HEK293T (cell line): ENCODE measurements at places on chromosomes 7 and 10.
A peak's percentile ranks its signal among the peaks of the same experiment; 100 is the strongest.

DNA sequence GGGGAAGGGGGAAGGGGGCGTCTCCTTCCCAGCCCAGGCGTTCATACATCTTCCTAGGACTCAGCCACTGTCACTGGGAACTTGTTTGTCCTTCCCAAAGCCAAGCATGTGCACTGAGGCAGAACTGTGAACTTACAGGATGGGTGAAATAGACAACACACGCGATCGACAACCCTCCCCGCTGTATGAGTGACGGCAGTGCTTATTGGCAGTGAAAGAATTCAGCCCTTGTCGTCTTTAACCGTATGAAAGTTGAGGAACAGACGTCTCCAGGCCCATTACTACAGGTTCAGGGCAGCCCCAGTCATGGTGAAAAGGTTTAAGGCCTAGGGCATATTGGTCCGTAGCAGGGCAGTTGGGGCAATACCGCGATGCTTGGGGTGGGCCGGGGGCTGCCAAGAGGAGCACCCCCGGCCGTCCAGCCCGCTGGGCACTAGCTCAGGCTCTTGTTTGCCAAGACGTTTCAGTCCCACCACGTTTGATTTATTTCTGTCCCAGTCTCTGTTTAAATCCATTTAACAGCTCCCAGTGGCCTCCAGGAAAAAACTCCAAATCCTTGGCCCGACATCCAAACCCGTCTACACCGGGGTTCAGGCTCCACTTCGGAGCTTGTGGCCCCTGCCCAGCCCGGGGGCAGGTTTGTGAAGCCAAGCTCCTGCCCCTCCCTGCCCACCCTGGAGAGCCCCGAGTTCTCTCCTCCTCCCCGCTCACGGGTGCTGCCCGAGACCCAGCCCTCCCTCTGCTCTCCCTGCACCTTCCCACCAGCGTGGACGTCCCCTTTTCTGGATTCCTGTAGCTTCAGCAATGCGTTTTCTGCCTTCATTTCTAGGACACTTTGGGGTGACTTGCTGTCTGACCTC, 159.8 kb downstream of the DNAJB6 start:
- no peak for DNase-seq

- DNase-seq: no peak
Observed at GRCh38 chr10:84523526-84523925, 195.1 kb downstream of the CCSER2 start.

- DNase-seq: no peak
Observed at GRCh38 chr7:73560109-73560835, 2.8 kb upstream of the BCL7B start.

GRCh38 chr7:105098863-105099515, 85.0 kb downstream of the KMT2E start:
- DNase-seq: no peak

GRCh38 chr7:26101361-26102151, 50.4 kb upstream of the NFE2L3 start:
- no peak for DNase-seq

DNA sequence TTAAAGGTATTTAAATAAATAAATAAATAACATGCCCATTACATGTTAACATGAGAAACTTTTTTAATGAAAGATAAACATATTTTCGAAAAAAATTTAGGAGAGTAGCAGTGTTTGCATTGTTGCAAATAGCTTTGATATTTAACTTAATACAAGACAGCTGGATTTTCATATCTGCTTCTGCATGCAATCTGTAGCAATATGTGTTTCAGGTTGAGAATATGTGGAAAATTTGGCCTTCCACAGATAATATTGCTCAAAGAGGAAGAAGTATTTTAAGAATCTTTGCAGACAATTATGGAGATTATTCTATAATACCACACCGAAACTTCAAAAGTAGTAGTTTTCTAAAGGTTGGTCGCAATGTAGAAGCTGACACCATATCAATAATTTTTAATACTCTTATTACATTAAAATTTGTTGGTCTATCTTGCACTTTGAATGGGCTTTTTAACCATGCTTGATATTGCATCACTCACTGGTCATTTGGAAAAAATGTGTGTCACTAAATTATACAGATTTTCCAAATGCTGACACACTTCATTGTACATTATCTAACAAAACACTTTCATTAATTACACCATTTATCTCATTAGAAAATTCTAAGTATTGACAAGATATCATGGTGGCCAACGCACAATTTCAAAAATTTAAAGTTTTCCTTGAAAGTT, 229.8 kb upstream of the HDAC9 start:
- DNase-seq: no peak

DNA sequence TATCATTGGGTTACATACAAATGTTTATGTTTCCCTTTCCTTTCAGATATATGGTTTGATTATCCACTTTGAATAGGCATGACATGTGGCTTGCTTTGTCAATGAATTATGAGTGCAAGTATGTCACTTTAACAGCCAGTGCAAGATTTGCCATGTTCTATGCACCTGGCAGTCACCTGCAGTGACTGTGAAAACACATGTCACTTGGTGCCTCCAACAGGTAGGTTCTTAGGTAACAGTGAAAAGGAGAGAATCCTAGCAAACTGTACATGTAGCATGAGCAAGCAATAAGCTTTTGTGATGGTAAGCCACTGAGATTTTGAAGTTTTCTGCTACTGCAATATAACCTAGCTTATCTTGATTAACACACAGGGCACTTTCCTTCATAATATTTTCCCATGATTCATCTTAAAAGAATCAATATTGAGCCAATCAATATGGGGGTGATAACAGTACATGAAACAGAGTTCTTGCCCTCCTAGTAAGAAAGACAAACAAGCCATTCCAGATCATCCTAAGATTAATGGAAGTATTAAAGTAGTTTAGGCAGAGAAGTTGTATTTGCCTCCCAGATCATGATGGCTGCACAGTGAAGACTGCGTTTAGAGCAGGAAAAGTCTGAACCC, 7.9 kb upstream of the RALA start:
- no peak for DNase-seq

DNA sequence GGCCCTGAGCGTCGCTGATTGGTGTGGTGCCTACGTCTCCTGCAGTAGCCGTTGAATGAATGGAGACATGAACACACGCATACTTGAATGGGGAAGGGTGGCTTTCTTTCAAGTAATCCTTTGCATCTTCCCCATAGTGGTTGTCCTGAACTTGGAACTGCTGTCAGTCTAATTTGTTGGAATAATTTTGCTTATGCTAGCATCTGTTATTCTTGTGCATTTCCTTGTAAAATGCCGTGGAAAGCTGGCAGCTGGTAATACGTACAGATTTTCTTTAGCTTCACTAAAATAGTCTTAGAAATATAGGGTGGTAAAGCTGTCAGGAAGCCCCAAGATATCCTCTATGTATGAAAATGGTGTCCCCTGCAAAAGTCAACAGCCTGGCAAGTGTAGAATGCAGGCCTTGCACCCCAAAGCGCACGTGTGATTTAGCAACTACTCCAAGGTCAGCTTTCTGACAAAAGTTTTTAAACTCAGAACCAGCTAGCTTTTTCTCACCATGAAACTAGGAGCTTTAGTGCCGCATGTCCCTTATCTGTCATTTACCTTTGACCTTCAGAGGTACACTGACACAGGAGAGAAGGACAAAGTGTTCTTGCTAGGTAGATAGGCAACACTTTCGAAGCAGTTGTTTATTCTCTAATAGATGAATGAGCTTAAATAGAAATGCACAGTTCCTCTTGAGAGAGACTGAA, 70.8 kb downstream of the RBM33 start:
- no peak for DNase-seq

- DNase-seq: peak; percentile 79
Observed at GRCh38 chr7:26398427-26398755, 106.7 kb downstream of the SNX10 start.

DNA sequence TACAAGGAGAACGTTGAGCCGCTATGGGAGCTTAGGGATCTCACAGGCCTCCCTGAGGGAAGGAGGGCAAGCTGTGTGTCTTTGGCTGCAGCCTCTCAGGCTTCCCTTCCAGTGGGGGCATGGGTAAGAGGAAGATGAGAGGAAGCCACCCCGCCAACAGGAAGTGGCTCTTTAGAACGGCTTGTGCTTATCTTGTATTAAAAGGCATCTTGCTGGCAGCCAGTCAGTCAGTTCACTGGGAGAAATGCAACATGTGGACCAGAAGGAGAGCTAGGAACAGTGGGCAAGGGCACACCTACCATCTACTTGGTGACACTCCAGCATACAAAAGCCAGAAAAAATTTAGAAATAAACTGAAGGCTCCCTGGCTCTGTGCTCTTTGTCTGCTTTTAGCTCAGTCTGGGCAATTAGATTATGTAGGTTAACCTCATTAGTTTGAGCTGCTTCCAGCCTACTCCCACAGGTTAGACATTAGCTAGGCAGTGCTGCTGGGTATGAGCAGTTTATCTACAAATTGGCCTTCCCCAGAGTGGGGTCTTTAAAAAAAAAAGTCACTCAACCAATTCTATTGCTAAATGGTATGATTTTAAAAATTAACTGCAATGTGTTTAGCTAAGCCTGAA, 595.9 kb downstream of the KCNMA1 start:
- no peak for DNase-seq

DNA sequence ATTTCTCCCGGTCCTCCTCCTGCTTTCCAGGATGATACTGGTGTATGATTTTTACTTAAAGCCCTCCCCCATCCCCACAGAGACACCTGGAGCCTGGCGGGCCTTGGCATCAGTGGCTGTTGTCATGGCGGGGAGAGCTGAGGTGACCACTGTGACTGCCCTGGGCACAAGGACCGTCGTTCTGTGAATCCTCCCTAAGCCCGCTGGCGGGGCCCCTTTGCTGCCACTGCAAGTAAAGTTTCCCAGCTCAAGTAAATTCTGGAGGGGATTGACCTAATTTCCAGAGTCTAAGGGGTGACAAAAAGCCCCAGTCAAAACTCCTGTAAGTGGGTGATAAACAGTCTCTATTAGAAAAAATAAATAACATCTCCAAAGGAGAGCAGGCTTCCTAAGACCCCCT, 393.2 kb upstream of the PODXL start:
- no peak for DNase-seq

DNA sequence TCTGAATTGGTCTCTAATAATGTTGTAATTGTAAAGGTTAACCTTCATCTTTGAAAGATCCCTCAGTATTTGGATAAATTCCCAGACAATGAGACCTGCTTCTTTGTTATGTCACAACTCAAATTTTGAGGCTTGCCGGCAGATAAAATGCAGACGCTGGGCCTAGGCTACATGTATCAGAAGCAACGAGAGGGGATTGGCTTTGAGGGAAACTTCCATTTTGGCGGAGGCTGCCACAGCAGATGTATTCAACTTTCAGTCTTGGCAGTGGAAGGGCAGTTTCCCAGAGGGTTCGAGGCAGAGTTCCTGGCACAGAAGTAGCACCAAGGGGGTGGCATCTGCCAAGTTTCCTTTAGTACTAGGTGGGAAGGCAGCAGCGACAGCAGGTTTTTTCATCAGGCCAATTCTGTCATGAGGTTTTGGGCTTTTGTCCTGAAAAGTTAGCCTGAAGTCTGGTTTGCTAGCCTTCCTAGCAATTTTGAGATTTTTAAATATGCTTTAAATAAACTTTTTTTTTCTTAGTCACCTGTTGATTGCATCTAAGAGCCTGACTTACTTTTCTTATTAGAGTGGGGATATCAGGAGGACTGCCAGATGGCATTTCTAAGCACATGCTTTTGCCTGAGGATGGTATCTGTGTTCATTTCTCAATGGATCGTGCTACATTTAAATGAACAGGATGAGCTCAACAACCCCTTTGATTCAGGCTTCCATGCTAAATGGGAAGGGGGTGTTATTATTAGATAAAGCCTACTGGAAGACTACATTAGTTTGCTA, 89.5 kb upstream of the FAM3C start:
- DNase-seq: no peak

- DNase-seq: no peak
Observed at GRCh38 chr7:107430057-107430456, 39.8 kb upstream of the GPR22 start.

DNA sequence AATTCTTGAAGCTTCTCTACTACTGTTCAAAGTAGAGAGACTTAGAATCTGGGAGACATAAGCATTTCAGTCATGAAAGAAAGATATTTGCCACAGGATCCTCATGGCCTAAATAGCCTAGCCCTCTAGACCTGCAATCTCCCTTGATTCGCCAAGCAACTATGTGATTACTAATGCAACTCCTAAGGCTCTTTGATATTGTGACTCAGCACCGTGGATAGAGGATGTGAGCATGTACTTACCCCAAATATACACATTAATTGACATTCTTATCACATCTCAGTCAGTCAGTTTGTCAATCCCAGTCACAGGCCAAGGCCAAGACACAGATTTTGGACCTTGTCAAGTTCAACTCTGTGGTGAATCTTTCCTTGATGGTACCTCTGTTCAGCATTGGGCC, 42.6 kb downstream of the GPR37 start:
- DNase-seq: no peak

- no peak for DNase-seq
Observed at GRCh38 chr7:20799566-20800366, 13.1 kb upstream of the SP8 start.

DNA sequence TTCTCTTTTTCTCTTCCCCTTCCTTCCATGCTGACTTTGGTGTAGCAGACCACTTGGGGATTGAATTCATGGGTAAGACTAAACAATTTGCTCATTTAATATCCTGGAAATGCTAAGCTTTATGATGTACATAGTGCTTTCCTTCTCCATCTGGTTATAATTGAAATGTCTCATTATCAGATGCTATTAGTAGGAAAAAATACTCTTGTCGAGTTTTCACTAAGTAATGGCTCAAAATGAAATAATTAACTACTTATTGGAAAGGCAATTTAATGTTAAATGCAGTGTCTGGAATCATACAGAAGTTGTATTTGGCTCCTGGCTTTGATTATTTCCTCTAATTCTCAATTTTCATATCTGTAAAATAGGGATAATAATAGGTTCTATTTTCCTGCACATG, 990.4 kb downstream of the NRG3 start:
- DNase-seq: no peak

- no peak for DNase-seq
Observed at GRCh38 chr10:42556931-42557330, 81.4 kb downstream of the ZNF33B start.

GRCh38 chr7:29548823-29549222, 14.8 kb upstream of the PRR15 start:
- no peak for DNase-seq

DNA sequence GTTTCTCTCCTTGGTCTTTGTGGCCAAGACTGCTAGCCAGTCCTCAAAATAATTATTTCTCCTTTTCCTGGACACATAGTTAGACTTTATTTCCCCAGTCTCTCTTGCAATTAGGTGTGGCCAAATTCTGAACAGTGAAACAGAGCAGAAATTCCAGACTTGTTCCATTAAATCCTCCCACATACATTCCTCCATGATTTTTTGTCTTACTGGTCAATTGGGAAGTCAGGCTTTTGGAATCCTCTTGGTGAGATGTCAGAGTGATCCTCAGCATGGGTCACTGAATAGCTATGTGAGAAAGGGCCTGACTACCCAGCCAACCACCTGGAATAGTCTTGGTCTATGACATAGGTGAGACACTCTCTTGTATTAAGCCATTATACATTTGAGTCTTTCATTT, 164.2 kb downstream of the DGKI start:
- no peak for DNase-seq
